ENCODE measurements at places on chromosomes 5 and 9. TPM values are rescaled to one million over a fixed set of nuclear protein-coding genes. Genes with fewer than 3 reads are reported as not detected.

GRCh38 chr5:141845371-141845851 lies 32.8 kb downstream of the PCDH1 start:
- DNase-seq: no peak

DNA sequence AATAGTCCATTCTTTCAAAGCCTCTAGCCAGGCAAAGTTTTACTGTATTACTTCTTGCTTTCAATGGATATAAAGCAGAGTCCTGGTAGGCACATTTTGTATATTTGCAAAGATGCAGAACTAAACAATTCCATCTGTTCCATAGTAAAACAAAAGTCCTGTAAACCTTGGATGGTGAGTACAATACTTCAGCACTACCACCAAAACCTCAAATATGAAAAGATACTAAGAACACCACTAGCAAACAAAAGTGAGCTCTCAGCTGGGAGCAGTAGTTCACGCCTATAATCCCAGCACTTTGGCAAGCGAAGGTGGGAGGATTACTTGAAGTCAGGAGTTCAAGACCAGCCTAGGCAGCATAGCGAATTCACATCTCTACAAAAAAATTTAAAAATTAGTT lies 195.0 kb downstream of the MSX2 start:
- no peak for DNase-seq

DNA sequence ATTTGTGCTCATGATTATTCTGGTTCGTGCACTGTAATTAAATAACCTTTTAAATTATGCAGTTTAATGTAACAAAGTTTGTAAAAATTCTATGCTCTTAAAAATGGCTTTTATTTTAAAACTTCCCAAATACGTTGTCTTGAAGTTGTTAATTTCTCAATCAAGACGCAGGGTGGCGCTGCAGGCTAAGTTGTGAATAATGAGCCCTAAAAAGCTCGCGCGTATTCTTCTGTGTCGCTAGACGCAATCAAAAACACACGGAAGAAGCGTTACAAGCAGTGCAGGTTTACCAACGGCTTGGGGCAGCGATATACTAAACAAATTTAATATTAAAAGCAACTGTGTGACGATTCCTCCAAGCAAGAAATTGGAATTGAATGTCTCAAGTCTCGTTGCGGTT lies at the start of gene PCDHB4:
PCDHB4 (plus strand) TSS at position 256 of the 400 bp plus-strand sequence. CDS start 181 bp downstream, outside the sequence.
- no peak for DNase-seq

- no peak for DNase-seq
These were observed 579.7 kb upstream of the ZNF608 start for GRCh38 chr5:125326150-125326510.

DNA sequence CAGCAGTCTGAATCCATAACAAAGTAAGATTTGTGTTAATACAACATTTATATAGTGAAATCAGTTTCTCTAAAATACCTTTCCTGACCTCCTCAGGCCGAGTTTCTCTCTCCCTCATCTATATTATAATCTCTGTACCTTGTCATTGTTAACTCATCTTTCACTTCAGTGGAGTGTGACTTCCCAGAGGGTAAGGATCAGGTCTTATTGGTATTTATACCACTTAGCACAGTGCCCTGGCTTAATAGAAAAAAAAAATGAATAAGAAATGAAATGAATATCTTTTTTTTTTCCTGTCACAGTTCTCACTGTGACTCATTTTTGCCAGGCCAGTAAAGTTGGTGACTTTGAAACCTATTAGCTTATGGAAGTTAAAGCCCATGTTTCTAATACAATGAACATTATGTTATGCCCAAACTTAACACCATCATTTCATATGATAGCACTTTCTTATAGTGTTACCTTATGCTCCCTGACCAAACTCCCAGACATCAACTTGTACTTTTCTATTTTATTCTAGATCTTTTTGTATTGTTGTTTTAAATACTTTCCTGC lies 90.1 kb downstream of the NR3C1 start:
- no peak for DNase-seq

GRCh38 chr9:130537346-130538050 lies 41.9 kb upstream of the FUBP3 start:
- no peak for DNase-seq

DNA sequence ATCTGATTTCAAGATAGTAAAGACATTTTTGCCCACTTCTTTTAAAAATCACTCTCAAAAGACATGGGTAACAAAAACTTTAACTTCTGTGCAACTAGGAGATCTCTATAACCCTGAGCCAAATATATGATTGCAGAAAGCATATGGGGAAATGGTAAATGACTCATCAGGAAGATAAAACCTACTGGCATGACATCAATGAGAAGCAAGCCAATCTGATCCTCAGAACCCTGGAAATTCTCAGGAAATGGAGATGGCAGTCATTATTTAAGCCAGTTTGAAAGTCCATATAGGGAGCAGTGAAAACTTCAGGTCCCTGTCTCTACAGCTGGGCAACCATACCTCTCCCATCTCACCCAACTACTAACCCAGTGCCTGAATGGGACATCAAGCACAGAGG lies 249.7 kb upstream of the NREP start:
- no peak for DNase-seq

DNA sequence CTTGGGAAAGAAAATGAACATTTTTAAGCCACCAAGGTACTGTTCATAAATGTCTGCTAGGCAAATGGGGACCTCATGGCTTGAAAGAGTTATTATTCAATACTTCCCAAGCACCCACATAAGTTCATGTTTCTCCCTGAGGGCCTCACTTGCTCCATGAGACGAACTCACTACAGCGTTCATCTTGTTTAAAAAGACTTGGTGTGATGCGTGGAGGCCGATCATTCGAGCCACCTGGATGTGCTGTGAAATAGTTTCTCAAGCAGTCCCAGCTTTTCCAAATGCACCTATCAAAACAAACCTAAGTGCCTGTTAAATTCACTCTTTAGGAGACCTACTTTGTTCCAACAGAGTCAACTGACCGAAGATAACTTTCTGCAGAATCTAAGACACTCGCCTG lies 103.2 kb downstream of the LHFPL2 start:
- no peak for DNase-seq

DNA sequence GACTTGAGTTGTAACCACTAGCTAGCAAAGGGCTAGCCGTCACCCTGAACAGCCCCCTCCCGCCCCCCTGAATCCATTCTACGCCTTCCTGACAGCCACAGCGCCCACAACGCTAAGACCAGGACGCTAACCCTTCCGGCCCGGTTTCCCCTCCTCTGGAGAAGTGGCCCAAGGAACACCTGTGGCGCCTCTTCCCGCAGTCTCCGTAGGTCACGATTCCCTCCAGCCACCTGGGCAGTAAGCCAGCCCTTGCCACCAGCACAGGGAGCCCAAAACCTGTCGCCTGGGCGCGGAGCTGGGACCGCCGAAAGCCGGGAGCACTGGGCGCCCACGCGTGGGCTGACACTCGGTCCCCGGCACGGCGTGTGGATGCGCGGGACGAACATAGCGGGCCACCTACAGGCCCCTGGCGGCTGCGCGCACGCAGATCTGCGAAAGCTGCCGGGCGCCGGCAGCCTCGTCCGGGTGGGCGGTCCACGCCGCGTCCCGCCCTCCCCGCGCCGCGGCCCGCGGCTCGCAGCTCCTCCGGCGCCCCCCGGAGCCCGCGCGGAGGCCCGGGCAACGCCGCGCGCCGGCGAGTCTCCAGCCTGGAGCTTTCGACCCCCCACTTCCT lies 596 bp downstream of the IRF1 start:
- peak; percentile 64 for DNase-seq

DNA sequence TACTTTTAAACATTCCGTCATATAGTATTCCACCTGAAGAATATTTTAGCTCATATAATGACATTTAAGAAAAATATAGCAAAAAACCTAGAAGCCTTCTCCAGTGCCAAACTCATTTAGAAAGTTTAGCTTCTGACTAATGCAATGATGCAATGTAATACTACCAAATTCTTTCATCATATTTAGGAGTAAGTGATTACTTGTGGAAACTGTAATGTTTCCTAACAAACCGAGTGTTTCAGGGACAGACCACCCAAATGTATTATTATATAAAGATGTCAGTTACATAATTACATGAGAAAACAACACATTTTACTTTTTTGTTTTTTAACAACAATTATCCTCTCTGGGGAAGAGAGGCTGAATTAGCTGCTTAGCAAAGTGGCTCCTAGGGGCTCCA lies 316.2 kb downstream of the ARL15 start:
- DNase-seq: no peak

DNA sequence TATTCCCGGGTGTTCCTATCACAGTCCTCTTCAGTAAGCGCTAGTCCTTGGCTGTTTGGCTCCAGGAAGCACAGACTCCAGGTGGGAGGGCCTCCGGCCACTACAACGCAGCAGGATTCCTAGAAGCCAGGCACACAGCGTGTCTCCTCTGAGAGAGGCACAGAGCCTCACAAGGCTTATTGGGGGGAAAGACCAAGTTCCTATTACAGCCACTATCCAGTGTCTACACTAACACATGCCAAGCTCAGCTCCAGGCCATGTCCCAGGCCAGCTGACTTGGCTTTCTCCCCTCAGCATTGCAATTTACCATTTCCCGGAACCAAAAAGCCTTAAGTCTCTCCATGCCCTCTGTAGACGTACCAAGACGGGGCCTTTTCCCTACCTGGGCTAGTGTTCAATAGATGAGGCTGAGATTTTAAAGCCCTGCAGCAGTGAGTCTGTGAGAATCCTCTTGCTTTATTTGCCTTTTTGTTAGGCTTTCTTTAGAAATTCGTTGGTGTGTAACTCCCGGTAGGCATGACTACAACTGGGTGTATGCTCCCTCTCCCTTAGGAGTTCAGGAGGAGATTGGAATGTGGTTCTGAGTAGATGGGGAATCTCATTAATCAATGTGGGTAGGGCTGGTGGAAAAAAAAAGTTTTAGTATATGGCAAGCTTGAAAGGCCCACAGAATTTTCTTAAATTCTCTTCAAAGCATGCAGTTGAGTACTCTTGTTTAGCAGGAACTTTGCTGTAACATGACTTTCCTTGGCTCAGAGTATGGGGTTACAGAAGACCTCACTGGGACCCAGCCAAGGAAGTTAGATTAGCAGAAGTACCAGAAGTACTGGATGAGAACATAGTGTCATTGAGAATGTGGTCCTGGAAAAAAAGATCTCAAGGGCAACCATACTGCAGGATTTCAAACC lies 84.3 kb upstream of the SLC1A3 start:
- DNase-seq: no peak

- DNase-seq: no peak
These were observed 995 bp downstream of the RPL35 start for GRCh38 chr9:124860582-124861341.

GRCh38 chr5:176611435-176611834 lies 1.5 kb upstream of the GPRIN1 start:
- DNase-seq: peak; percentile 70

- DNase-seq: no peak
These were observed 10.6 kb upstream of the TRPC7 start for GRCh38 chr5:136375920-136376319.

- no peak for DNase-seq
These were observed 10.8 kb upstream of the PLIN2 start for GRCh38 chr9:19138084-19138483.

The SSBP2 gene
- total RNA-seq: 37.3 TPM

The GZMA gene
- 4.0 TPM for total RNA-seq

The GBA2 gene
- 71.4 TPM for total RNA-seq

The IL9 gene
- not detected for total RNA-seq

The RAB3C gene
- total RNA-seq: 2.0 TPM
